ENCODE measurements at places on chromosomes 3 and 15.

DNA sequence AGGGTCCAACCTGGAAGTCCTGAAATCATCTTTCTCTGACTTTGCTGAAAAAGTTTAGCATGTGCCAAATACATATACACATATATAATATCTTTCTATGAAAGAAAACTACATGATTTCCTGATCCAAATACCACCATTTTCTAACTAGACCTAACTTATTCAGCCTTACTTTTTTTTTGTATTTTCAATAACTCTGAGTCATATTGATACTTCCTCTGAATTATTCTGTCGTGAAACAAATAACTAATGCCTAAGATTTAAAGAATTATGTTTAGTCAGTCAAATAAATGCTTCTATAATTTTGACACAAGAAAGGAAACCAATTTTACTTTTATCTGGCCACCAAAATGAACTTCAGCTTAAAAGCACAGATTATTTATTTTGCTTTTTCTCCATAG, 760.2 kb upstream of the GBE1 start:
- DNase-seq: no peak

GRCh38 chr3:133230195-133230594, 169.7 kb upstream of the BFSP2 start:
- DNase-seq: no peak

DNA sequence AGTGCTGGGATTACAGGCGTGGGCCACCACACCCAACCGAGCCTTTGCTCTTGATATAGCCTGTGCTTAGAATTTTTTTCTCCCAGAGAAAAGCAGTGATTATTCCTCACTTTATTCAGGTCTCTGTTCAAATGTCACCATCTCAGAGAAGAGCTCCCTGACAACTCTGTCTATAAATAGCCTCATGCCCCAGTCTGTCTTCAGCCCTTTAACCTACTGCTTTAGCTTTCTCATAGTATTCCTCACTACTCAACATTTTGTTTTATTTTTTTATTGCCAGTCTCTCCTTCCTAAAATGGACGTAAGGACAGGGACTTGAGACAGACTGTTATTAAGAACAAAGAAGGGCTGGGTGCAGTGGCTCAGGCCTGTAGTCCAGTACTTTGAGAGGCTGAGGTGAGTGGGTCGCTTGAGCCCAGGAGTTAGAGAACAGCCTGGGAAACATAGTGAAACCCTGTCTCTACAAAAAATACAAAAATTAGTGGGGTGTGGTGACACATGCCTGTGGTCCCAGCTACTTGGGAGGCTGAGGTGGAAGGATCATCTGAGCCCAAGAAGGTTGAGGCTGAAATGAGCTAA, 78.7 kb upstream of the TTBK2 start:
- DNase-seq: no peak

- DNase-seq: no peak
These were observed 145.1 kb downstream of the LRRC28 start for GRCh38 chr15:99396375-99396774.

DNA sequence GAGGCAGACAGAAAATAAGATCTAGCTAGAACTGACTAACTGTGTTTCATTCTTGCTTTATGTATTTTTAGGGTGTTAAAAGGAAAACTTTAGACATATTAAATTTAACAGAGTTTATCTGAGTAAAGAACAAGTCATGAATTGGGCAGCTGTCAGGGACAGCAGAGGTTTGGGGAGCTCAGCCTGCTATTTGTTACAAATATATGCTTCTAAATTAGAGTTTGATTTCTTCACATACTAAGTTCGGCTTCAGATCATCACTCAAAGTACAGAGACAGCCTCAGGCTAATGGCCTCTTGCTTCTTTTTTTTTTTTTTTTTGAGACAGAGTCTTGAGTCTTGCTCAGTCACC, 21.9 kb downstream of the EFCC1 start:
- no peak for DNase-seq

GRCh38 chr3:136819392-136819730, 435 bp downstream of the SLC35G2 start:
- peak; percentile 52 for DNase-seq

DNA sequence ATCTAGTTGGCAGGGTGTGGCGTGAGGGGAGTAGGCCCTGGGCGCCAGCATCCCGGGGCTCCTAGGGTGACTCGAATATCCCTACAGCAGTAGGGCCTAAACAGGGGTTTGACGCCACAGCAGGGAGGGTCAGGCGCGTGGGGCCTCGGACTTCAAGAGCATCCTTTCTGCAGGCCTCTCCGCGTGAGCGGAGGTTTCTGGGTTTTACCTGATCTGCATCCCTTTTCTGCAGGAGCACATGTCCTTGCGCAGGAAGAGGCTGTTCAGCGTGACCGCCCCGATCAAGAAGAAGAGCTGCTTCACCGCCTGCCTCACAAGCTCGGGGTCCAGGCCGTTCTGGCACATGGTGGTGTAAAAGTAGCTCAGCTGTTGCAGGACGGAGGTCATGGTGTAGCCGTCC, 13.5 kb upstream of the GNB5 start:
- DNase-seq: no peak

- no peak for DNase-seq
These were observed 28.1 kb downstream of the LSAMP start for GRCh38 chr3:116417151-116417550.

- DNase-seq: no peak
These were observed 19.5 kb downstream of the BCL6 start for GRCh38 chr3:187725653-187726370.

All from stimulated activated CD4-positive, alpha-beta T cell treated with anti-CD3 and anti-CD28 coated beads, Interleukin-15, amount 100 ng/mL, for 24 hours (primary cell).